ENCODE measurements at places on chromosomes 6 and 20.
A peak's percentile ranks its signal among the peaks of the same experiment; 100 is the strongest.

DNA sequence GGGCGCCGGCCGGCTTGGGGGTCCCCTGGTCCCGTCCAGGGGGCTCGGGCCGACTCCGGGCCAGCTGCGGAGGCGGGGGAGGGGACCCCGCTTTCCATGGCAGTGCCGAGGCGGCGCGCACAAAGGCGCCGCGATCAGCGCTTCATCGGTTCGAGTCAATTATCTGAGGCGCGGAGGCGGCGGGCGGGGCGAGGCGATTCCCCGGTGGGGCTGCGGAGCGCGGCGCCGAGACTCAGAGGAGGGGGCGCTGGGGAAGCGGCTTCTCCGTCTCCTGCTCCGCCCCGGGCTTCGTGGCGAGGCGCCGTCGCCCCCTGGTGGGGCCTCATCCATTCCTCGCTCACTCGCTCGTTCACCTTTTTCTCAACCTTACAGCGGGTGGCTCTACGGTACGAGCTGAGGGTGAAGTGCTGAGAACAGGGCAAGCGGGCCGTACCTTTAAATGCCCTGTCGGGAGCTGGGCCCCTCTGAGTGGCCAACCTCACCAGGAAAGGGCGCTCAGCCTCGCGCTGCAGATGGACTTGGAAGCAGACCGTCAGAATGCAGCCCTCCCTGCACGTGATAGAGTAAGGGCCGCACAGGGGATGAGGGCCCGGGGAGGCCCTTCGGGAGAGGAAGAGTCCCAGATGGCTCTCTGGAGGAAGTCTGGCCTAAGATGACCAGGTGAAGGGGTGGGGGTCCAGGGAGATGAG, 39.9 kb downstream of the SLC52A3 start:
- peak; percentile 71 for DNase-seq

DNA sequence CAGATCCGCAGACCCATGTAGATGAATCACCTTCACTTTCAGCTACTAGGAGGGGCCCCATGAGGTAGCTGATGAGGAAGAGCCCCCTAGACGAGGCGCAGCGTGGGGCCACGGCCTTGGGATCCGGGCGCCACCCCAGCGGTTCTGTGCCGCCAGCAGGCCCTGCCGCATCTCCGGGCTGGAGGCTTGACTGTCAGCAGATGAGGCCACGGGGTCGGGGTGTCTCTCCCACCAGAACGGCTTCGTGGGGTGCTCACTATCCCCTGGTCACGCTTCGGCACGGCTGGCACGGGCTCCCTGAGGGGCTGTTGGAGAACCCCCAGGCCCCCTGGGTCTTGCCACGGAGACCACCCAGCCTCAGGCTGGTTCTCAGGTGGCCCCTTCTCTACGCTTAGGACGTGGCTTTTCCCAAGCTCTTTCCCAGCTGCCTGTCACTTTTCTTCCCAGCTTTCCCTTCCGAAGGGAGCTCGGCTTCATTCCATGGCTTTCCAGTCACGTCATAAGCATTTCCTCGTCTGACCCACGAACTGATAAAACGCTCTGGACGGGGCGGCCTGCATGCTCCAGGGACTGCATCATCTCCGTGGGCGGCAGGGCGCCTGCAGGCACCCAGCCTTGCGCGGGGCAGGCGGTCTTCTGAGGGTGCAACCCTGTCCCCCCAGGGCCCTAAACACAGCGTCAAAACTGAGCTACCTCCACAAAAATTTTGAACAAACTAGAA, 85.9 kb downstream of the THBS2 start:
- no peak for DNase-seq

DNA sequence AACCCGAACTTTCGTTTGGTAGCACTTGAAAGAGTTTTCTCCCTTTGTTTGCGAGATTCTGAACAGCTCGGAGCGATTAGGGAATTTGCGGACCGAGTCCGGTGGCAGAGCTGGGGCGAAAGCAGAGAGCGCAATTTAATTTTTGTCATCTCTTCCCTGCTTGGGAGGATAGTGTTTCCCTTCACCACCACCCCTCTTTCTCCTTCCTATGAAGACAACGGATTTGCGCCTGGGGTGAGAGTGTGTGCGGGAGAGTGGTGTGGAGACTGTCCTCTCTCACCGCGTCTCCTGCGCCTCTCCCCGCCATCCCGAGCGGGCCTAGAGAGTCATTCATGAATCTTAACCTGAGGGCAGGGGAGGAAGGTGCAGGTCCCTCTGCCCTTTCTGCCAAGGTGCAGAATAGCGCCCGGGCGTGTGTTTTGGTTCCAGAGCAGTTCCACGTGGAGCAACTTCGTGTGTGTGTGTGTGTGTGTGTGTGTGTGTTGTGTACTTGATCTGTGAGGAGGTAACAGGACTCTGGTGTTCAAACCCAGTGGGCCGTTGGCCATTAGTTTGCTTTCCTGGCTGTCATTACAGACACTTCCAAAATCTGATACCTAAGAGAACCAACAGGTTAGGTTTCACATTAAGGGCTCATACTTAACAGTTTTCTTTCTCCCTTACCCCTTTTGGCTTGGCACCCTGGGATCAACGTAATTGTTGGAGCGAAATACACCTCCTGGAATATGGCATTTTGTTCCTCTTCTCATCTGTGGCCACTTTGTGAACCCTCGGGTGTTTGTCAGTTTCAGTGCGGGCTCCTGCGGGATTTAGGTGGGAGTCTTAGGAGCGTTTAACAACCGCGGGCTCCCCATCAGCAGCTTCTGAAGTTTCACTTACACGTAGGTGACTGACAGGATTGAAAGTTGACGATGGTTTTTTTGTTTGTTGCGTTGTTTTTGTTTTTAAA, 1.8 kb downstream of the EYA4 start:
- DNase-seq = no peak

DNA sequence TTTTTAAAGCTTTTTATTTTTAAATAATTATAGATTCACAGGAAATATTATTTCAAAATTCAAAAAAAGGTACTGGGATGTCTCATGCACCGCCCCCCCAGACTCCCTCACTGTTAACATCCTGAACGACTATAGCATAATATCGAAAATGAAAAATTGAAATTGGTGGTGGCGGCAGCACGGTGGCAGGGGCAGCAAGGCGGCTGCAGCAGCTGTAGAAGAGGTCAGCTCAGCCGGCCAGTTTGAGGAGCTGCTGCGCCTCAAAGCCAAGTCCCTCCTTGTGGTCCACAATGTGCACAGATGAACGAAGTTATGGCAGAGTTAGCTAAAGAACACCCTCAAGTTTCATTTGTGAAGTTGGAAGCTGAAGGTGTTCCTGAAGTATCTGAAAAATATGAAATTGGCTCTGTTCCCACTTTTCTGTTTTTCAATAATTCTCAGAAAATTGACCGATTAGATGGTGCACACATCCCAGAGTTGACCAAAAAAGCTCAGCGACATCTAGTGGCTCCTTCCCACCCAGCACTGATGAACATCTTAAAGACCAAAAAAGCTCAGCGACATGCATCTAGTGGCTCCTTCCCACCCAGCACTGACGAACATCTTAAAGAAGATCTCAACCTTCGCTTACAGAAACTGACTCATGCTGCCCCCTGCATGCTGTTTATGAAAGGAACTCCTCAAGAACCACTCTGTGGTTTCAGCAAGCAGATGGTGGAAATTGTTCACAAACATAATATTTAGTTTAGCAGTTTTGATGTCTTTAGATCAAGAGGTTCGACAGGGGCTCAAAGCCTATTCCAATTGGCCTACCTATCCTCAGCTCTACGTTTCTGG, 100.8 kb downstream of the FAM217A start:
- DNase-seq = peak; percentile 11

- no peak for DNase-seq
Observed at GRCh38 chr6:2744209-2744771, 6.4 kb downstream of the MYLK4 start.

GRCh38 chr6:12386816-12387215, 96.7 kb downstream of the EDN1 start:
- no peak for DNase-seq

DNA sequence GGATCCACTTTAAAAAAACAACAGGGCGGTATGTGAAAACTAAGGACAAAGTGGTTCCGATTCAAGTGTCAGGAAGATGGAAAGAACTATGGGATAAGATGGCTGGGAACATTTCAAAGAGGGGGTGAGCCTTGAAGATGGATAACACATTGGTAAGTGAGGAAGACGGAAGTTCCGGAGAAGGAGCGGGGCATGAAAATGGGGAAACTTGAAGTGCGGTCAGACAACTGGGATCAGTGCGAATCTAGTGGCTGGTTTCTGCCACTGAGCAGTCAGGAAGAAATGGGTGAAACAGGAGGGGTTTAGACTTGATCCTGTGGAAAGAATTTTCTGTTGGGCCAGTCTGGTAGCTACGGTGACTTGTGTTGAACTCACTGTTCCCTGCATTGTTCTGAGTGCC, 1.2 kb downstream of the NAA20 start:
- DNase-seq = no peak

DNA sequence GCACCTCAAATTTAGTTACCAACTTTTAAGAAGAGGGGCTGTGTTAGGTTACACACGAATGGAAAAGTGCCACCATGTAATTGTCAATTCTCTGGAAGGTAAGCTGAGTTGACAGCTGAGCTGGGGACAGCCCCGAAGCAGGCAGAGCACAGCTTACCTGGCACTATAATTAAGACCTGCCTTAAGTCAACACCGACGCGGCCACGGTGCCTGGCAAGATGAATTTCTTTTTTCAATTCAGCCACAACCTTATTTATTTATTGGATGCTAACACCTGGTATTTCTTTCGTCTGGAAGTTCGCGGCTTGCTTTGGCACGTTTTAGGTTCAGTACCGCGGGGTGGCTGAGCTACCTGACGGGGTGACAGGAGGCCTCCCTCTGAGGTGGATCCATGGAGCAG, 40.6 kb upstream of the NFATC2 start:
- DNase-seq = no peak

DNA sequence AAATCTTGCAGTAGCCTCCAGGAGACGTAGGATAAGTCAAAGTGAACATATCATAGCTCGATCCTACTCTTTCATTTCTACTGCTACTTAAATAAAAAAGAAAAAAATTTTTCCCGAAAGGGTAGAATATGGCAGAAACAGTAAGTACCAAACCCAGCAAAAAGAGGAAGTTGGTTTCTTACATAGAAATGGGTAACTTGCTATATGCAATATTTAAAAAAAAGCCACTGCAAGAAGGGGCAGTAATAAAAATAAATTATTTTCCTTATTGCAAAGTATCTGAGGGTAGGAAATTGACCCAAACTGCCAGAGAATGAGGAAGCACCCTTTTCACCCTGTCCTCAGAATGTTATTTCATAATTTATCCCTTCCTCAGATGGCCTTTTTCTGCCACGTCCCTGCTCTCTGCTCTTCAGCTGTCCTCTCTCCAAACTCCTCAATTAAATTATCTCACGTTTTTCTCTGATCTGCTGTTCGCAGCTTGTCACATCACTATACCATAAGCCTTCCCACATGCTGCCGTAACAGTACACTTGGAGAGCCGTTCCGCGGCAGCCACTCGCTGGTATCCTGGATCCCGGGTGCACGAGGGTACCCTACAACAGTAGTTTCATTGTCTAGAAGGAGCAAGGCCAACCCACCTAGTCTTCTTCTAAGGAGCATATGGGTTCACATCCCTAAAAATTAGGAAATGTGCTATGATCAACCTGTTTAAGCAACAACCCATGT, 149.6 kb downstream of the BACH2 start:
- no peak for DNase-seq

GRCh38 chr6:81450180-81450579, 302.3 kb downstream of the TENT5A start:
- no peak for DNase-seq

DNA sequence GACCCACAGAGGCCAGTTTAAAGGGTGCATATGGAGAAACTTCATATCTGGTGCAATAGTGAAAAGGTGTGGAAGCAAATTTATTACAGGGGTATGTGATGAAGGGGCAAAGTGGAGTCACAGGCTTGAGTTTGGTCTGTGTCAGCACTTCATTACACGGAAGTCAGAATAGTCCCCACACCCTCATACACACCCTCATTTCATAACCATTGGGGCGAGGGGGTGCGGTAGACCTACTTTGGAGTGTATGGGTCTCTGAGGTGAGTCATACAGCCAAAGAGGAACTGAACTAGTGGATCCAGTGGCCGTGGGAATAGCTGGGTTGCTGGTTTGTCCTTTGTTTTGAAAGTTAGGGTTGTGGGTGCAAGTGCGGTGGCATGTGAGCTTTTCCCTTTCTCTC, 3.3 kb downstream of the TM9SF4 start:
- DNase-seq = no peak

All from stimulated activated CD4-positive, alpha-beta T cell treated with anti-CD3 and anti-CD28 coated beads, Interleukin-4, amount 100 ng/mL, for 1 hour (primary cell).